ENCODE measurements at places on chromosomes 6 and 20.
A peak's percentile ranks its signal among the peaks of the same experiment; 100 is the strongest.

- ATAC-seq = no peak
These were observed 97.3 kb downstream of the GPR6 start for GRCh38 chr6:110075406-110075805.

DNA sequence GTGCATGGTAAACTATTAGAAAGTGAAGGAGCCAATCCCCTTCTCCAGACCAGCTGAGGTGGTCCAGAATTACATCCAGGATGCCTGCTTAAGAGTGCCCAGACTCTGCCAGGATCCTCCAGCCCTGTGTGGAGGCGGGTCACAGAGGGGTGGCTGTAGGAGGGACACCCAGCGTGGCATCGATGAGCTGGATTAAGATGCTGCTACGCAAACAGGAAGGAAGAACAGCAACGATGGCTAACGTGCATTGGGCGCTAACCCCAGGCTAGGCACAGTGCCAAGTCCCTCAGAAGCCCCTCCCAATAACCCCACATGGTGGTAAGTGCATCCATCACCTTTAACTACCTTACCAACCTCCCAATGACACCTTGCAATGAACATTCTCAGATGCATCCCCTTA is 63.9 kb upstream of the MRPS10 start:
- peak; percentile 11 for ATAC-seq

DNA sequence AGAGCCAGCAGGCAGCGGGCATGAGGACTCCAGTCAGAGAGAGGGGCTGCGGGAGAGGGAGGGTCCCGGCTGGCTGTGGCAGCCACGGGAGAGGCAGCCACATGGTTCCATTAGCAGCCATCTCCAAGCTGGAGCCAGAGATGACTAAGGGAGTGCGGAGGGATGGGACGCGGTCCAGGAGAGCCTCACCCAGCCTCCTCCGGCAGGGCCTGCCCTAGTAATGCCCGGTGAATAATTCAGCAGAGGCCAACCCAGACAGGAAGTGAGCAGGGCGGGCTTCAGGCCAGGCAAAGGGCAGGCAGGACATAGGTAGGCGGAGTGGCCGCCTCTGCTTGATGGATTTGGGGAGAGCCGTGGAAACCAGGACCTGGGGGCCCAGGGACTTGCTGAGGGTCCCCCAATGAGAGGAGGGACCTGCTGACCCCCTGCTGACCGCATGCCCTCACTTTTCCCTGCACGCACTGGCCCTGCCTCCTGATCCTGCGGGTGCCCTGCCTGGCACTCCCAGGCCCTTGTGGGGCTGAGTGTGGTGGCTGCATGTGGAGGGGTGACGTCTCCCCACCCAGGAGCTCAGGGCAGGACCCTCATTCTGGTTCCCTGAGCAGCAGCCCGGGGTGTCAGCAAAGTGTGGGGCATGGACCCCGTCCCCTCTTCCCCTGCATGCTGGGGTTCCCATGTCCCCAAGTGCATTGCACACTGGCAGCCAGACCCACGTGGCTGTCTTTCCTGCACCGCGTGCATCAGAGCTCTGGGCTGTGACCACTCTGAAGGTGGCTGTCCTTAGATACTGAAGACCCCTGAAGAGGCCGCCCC is 51.8 kb upstream of the SLCO4A1 start:
- no peak for ATAC-seq

- no peak for ATAC-seq
These were observed 6.2 kb downstream of the VEGFA start for GRCh38 chr6:43776115-43776798.

- no peak for ATAC-seq
These were observed 394.5 kb downstream of the PTPRT start for GRCh38 chr20:42795111-42795695.

Data from activated CD4-positive, CD25-positive, alpha-beta regulatory T cell treated with anti-CD3 and anti-CD28 coated beads, Interleukin-2, amount 50 U/mL, for 24 hours (primary cell).